ENCODE measurements at places on chromosomes 16 and 17.

DNA sequence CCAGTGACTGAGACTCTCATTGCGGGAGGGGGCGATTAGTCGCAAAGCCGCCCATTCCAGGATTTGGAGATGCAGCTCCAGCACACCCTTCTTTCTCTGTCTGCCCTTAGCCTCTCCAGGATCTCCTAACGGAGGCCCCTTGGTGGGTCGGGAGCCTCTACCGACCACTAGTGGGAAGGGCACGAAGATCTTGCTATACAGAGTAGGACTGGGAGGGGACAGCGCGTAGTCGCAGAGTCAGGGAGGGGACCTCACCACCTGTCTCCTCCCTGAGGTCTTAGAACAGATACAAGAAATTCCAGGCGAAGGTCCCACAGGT is 588 bp upstream of the SMTNL2 start:
- no peak for DNase-seq

DNA sequence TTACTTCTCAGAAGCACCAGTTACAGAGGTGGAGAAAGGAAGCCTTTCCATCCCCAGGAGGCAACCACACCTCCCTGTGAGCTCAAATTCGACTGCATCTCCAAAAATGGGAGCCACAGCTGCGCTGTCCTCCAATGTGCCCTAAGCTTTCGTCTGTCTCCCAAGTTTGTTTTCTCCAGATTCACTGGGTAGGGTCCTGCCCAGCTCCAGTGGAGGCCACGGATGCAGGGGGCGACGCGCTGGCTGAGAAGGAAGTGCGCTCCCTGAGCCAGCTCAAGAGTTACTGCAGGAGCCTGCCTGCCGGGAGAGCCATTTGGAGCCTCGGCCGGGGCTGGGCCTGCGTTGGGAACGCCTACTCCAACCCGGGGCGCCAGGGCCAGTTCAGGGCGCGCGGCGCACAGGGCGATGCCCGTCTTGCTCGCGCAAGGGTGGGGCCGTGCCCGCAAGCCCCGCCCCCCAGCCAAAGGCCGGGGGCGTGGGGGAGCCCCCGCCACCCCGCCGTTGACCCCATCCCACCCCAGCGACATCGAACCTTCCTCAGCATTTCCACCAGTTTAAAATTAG is 19.5 kb downstream of the SIAH1 start:
- DNase-seq: peak; percentile 59

- no peak for DNase-seq
Observed at GRCh38 chr17:4566785-4567184, 6.4 kb upstream of the GGT6 start.

DNA sequence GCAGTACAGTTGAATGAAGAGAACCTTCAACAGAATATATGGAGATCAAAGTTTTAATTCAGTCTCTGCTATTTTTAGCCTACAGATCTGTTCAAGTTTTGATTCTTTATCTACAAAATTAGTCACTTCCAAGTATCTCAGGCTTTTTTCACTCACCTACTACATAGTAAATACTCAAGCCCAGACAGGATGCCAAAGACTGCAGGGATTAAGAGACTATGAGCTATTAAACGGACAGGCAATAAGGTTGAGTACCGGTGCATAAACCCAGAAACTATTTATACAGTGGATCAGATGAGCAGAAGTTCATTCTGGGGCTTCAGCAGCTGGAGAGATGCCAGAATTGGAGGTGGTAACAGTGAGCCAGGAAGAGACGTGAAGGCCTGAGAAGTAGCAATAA is 18.7 kb upstream of the OR3A1 start:
- no peak for DNase-seq

DNA sequence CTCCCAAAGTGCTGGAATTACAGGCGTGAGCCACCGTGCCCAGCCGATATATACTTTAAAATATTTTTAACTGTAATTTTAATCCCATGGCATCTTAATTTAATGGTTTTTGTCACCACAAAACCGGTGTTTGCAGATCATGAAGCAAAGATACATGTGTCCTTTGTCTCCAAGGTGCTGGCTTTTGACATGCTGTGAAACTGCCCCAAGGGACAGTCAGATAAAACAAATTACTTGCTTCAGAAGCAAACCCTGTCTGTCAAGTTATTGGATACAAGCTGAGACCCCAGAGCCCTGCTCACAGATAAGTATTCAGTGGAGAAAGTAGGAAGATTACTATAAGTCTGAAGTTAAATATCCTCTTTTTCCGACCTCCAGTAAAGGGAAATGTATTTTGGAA is 39.8 kb downstream of the ARL4D start:
- DNase-seq: no peak

GRCh38 chr17:7176841-7177190 is 2.4 kb downstream of the ASGR1 start:
- DNase-seq: no peak

DNA sequence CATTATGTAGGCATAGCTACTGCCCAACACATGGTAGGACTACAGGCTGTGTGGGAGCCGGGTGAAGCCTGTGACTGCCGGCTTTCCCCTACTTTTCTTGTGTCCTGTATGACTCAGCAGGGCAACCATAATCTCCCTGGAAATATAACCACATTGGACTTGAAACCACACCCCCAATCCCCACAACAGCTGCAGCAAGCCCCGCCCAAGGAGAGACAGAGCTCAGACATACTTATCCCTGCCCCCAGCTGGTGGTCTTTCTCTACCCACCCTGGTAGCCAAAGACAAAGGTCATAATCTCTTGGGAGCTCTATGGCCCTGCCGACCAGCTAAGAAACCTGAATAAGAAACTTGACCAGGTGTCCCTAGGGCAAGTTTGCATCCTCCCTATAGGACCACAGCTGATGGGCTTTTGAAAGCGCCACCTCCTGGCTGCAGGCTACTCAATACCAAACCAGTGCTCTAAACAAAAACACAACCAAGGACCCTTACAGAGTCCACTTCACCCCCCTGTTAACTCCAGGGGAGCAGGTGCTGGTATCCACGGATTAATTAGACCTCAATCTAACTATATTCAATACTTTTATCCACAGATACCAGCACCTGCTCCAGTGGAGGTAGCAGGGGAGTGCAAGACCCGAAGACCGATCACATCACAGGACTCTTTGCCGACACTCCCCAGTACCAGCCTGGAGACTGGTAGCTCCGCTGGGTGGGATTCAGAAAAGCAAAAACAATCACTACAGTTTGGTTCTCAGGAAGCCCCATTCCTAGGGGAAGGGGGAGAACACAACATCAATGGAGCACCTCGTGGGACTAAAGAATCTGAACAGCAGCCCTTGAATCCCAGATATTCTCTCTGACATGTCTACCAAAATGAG is 91.2 kb downstream of the IRX5 start:
- peak; percentile 66 for DNase-seq

GRCh38 chr17:37718324-37719048 is 26.4 kb downstream of the HNF1B start:
- no peak for DNase-seq

DNA sequence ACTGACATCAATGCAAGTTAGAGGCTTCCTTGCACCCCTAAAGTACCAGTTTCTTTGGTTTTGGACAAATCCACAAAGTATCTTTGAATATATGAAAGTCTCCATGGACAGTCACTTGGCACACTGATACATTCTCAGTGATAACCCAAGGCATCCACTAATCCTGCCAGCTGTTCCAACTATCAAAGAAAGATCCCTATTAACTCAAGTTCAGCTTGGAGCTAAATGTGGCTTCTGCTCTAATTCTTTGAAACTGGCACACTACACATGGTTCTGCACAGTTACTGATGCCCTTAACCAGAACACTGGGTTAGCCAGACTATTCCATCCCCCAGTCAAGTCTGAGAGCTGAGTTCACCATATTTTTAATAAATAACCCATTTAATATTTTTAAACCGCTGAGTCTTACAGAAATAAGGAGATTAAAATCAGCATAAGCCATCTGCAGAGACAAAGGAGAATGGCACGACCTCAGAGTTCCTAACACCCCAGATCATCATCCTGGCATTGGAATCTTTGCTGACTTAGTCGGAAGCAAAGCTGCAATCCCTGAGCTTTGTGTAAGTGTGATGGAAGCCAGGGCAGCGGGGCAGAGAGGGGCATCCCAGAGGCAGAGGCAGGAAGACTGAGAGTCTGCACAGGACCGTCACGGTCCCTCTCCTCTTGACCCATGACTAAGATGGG is 6.3 kb downstream of the CACNG1 start:
- DNase-seq: no peak

DNA sequence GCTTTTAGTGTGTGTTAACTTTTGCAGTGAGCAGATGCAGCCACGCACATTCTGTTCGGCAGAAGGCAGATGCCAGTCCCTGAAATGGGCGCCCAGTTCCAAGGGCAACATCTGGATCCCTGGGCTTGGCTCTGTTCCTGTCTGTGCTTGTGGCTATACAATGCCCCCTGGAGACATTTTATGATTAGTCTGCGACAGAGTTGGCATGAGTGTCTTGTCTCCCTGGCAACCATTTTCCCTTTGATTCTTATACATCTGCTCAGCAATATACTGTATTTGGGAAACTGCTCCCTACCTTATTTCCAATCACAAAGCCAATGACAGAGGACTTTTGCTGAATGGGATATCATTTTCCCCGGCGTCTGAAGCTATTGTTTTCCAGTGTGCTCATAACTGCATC is 1629.5 kb upstream of the GOT2 start:
- no peak for DNase-seq

- no peak for DNase-seq
Observed at GRCh38 chr17:77248216-77249114, 107.7 kb downstream of the SEC14L1 start.

DNA sequence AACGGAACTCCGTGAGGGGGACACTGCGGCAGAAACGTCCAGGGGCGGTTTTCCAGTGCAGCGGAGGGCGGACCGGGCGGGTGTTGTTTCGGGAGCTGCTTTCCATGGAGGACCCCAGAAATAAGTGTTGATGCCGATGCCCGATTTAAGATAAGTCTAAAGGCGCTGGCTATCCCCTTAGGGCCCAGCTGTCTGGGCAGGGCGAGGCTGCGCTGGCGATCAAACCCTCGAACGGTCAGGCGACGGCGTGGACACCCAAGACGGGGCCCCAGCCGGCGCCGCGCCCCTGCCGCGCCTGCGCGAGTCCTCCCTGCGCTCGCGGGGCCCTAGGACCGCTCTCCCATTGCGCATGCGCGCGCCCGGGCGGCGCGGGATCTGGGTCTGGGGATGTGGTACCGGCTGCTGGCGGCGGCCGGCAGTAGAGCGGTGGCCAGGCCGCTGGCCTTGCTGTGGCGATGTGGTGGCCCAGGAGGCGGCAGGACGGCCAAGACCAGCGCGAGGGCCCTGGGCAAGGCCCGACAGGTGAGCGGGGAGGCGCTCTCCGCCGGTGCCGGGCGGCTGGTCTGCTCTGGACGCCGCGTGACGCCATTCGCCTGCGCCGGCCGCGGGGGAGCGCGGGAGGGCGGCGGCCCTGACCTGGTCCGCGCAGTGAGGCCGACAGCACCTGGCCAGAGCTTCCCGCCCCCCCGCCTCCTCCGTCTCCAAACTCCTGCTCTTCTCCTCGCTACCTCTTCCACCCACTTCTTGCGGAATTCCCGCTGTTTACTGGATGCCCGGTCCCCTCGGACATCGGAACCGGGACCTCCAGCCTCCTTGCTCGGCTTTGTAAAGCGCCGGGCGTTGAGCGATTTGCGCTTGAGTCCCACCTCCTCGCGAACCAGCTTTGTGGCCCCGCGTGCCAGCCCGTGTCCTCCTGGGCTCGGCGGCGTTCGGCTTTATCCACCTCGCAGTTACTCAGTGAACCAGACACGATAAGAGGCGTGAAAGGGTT is 24.0 kb downstream of the DEF8 start:
- DNase-seq: peak; percentile 73

DNA sequence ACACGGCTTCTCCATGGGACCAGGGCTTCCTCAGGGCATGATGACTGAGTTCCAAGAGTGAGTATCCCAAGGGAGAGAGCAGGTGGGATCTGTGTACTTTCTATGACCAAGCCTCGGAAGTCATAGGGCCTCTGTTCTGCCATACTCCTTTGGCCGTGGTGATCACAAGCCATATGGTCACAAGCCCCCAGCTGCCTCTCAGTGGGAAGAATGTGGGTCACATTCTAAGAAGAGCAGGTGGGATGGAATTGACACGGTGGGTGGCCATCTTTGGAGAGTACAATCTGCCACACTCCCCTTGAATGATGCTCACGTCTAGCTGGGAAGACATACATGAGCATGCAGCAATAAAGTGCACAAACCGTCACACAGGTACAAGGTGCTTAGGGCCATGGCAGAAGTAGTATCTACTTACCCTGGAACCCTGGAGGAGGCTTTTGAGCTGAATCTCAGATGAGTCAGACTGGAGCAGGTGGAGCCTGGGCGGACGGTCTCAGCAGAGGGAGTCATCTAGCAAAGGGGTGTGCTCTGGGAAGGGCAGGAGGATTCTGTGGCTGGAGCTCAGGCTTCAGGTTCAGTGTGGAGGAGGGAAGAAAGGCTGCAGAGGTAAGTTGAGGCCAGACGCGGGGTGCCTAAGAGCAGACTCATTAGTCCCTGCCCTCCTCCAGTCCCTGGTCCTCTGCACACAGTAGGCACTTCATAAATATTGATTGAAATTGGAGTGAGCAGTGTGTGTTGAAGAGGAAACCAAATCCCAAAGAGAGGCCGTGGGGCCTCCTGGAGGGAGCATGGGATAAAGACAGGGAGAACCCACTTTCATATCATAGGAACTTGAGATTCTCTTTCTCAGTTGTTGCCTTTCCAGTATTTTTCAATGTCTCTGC is 26.6 kb downstream of the GOSR2 start:
- no peak for DNase-seq

DNA sequence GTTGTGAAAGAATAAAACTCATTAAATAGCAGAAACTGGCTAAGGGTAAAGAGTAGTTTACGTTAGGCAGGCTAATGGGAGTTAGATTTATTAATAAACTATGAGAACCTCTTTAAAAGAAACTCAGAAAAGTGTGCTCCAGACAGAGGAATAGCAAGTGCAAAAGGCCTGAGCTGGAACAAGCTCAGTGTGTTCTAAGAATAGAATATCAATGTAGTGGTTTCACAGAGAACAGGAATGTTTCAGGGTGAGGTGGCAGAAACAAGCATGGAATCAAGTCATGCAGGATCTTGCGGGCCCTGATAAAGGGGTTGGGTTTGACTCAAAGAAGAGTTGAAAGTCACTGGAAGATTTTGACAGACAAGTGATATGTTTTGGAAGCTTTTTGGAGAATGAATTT is 164.0 kb upstream of the HS3ST3A1 start:
- DNase-seq: no peak

GRCh38 chr16:86010680-86011141 is 111.7 kb downstream of the IRF8 start:
- no peak for DNase-seq

DNA sequence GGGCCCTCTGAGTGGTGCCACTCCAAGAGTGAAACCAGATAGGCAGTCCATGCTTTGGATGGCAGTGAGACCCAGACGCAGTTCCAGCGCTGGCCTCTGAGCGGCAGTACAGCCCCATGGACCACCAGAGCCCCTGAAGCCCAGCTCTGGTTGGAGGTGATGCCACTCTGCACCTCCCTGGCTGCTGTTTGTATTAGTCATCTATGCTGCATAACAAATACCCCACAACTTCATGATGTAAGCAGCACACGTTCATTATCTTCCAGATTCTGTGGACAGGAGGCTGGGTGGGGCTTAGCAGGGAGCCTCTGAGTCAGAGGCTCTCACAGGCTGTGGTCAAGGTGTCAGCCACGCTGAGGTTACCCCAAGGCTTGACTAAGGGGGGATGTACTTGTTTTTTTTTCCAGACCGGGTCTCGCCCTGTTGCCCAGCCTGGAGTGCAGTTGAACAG is 5.1 kb upstream of the NME4 start:
- DNase-seq: peak; percentile 33

Measured in HS-27A (cell line).